ENCODE measurements at places on chromosomes 1 and 21.
A peak's percentile ranks its signal among the peaks of the same experiment; 100 is the strongest.

GRCh38 chr1:212718499-212718898 lies 18.9 kb upstream of the BATF3 start:
- DNase-seq: peak; percentile 20

- DNase-seq: no peak
These were observed 54.5 kb downstream of the EXO1 start for GRCh38 chr1:241902391-241903065.

DNA sequence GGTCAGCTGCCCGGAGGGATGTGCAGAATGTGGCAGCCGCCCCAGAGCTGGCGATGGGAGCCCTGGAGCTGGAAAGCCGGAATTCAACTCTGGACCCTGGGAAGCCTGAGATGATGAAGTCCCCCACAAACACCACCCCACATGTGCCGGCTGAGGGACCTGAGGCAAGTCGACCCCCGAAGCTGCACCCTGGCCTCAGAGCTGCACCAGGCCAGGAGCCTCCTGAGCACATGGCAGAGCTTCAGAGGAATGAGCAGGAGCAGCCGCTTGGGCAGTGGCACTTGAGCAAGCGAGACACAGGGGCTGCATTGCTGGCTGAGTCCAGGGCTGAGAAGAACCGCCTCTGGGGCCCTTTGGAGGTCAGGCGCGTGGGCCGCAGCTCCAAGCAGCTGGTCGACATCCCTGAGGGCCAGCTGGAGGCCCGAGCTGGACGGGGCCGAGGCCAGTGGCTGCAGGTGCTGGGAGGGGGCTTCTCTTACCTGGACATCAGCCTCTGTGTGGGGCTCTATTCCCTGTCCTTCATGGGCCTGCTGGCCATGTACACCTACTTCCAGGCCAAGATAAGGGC lies 33.5 kb upstream of the LHX4 start:
- DNase-seq: no peak

DNA sequence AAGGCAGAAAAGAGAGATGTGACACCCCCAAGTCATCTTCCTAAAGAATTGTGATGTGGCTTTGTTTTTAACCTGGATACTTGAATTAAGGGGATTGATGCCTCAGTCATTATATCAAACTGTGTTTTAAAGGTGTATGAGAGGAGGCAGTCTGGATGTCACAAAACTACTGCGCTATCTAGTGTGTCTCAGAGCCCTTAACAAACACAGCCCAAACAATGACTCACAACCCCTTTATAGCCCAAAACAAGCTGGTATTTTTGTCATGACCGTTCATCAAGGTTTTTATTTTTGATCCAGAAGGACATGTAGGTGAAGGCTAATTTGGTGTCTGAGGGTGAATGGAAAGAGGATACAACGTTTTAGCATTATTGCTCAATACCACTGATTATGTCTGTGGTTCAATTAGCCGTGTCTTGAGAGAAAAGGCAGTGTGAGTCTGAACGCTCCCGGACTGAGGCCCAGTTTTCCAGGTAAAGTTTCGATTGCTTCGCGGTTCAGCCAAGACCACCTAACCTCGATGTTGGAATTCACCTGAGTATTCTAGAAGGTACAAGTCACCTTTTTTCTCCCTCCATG lies 71.6 kb downstream of the SGIP1 start:
- DNase-seq: no peak

GRCh38 chr1:230266456-230266855 lies 159.7 kb downstream of the PGBD5 start:
- no peak for DNase-seq

DNA sequence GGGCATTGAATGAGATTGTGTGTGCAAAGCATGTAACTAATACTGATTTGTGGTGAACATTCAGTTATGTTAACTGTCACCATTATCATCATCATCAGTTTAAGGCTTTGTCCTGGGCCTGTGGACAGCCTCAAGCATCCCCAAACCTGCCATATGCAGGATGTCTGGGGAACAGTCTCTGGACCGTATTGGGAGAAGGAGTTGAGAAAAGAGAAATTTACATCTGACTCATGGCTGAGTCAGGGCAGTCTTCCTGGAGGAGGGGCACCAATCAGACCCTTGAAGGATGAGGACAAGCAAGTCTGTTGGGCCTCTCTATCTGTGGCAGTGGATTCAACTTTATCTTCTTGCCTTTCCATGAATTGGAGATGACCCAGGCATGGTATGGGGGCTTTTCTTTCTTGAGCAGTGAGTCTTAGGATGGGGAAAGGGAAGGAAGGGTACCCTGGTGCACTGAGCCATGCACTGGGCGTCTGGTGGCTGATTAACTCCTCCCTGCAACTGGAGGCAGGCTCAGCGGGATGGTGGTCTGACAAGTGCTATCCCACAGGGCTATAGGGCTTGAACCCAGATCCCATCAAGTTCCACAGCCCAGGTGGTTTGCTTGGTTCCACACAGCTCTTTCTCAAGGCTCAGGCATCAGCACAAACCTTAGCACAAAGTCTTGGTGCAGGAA lies 2.9 kb downstream of the PADI3 start:
- no peak for DNase-seq

DNA sequence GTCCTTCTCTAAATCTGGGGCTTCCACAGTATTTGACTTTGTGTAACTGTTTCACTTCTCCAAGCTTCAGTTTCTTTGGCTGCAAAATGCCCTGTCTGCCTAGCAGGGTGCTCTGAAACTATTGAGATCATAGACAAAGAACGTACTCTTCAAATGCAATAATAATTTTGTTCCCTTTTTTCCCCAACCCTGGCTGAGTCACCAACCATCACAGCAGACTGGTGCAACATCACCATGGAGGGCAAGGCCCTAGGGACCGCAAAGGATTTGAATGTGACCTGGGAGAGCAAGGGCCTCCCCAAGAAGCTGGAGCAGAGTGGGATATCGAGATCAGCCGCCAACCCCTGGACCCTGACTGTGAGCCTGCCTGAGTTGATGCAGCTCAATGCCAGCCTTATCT lies 115.0 kb downstream of the FCRL5 start:
- no peak for DNase-seq

- DNase-seq: no peak
These were observed 265.9 kb upstream of the RUNX1 start for GRCh38 chr21:35314857-35315582.

GRCh38 chr1:240098534-240098933 lies 6.9 kb downstream of the FMN2 start:
- DNase-seq: no peak

GRCh38 chr1:214292322-214292721 lies 11.4 kb downstream of the SMYD2 start:
- DNase-seq: no peak

DNA sequence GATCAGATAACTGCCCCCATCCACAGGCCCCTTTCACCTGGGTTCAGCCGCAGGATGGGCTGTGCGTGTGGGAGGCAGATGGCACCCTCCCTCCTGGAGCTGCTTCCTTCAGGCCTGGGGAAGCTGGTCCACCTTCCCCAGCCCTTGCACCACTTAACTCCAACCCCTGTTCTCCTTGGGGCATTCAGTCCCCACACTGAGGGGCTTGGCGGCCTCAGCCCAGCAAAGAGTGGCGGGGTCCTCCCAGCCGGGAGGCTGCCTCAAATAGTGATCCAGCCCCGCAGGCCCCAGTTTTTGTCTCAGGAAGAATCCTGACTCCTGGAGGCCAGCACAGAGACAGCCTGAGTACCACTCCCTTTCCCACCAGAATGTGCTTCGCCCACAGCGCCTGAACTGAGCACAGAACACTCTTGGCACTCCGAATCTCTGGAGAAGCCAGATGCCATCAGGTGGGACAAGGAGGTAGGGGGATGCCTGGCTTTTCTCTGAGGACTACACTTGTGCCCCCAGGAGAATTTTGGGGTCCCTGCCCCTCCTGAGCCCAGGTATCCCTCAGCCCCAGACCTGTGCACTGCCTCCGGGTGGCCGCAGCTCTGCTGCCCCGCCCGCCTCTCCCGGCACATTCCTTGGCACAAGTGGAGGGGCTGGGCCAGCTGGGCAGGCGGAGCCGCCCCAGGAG lies 936 bp downstream of the PAQR6 start:
- DNase-seq: peak; percentile 57

GRCh38 chr1:3274972-3275371 lies 179.5 kb upstream of the ARHGEF16 start:
- DNase-seq: no peak

- no peak for DNase-seq
These were observed 62.9 kb upstream of the SIM2 start for GRCh38 chr21:36636016-36636415.

- no peak for DNase-seq
These were observed 253.7 kb downstream of the HHAT start for GRCh38 chr1:210582205-210582970.

DNA sequence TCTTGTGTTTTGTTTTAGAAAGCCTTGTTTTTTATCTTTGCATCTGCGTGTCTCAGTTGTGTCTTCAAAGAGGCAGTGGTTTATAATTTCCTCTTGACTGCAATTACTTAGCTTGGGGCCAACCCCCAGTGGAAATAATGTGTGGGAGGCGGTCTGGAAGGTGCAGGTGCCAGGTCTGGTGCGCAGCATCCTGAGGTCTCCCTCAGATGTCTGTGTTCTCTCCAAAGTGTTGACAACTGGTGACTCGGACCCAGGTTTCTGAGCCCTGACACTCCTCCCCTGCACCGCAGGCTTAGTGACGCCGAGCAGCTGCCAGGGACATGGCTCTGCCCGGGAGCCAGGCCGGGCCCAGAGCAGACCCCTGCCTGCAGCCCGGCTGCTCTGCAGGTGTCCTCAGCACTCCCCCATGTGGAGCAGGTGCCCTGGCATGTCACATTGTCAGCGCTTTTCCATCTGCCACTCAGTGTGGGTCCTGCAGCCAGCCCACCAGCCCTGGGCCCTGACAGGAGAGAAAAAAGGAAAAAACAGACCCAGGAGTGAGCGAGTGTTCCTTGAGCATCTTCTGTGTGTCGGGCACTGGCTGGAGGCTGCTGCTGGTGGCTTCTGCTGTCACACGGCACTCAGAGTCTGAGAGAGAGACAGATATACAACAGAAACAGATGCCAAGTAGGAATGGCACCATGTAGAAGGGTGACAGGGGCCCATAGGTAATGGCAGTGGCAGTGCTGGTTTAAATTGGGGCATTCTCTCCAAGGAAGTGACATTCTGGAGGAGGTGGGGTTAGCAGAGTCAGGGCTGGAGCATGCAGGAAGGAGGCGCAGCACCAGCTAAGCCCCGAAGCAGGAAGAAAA lies 24.8 kb upstream of the SELENON start:
- DNase-seq: no peak

DNA sequence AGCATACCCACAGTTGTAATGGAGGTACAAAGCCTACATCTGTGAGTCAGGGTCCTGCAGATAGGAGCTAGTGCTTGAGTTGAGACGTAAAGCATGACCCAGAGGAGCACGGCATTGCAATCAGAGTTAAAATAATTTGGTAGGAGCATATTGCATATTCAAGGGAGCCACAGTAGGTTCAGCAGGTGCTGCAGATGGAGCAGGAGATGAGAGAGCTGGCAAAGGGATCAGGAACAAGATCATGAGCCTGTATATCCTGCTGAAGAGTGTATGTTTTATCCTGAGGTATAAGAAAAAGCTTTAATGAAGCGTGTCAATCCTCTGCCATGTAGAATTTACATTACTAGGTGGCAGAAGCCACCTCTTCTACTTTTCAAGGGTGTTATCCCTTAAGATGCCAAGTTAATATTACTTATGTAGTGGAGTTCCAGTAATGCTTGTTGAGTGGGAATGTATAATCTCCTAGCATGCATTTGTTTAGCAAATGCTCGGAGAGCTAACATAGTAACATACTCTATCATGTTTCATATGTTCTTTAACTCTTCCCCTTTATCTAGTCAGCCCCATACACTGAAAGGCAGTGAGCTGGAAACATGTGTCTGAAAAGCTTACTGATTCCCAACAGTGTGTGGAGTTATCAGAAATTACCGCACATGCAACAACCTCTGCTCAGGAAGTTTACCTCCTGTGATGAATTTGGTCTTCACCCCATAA lies 300.3 kb downstream of the GRIK1 start:
- DNase-seq: no peak

- DNase-seq: no peak
These were observed 13.7 kb upstream of the PDE9A start for GRCh38 chr21:42639646-42640152.

DNA sequence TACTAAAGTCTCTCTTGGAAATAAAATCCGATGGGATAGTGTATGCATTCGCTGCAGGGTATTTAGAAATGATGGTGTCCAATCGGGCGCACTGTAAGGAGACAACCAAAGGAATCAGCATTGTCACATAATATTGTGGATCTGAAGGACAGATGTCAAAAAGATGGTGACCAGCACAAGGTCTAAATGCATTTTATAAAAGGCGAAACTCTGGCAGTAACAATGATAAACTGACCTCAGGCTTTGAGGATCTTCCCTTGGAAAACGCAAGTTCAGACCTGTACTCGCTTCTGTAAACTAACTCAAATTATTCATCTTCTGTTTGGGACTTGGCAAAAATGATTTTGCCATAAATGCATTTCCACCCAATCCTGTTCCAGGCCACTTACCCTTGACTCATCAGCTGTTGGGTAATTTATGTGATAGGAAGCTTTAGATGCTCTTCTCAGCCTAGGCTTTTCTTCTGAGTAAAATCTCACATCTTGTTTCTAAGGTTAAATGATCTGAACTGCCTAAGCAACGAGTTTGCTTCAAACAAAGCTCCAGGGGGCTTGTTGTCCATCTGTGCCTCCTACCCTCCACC lies 33.8 kb downstream of the STPG1 start:
- no peak for DNase-seq

DNA sequence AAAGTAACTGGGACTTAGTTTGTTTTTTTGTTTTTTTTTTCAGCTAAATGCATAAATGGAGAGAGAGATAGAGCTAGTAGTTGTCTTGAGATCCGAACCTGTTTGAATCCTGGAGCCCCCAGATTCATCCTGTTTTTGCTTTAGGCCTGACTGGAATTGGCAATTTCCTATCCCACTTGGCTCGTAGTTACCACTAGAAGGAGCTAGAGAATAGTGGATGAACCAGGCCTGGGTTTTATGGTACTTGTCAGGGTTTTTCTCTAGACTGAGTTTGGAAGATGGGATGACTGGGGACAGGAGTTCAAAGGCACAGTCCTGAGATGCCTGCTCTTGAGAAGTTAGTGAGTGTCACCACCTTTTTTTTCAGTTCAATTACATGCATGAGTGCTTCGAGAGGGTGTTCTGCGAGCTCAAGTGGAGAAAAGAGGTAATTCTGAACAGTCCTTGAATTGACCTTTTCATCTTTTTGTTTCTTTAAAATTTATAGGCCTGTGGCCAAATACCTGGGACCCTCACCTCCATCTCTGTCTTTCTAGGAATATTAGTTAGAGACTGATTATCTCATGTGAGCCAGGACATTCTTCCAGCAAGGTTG lies 23.4 kb downstream of the CELF3 start:
- DNase-seq: peak; percentile 47

GRCh38 chr1:187626056-187626455 lies 797.3 kb downstream of the PLA2G4A start:
- DNase-seq: no peak

DNA sequence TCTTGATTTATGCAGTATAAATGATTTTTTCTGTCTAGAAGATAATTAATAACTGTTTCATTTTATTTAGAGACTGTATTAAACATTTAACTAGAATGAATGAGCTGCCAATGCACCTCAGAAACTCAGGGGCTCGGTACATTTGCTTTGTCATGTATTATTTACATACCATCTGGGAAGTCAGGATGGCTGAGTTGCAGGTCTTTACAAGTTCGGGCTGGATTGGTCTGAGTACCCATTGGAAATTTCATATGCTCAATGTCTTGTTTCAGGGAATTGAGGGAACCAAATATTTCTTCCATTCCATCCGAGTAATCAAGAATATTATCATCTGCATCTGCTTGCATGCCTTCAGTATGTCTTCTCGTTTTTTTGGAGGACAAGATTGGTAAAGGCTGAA lies 221.7 kb downstream of the COL11A1 start:
- no peak for DNase-seq

Data from globus pallidus (tissue), 1 donor.